Stimulated activated CD4-positive, alpha-beta T cell treated with anti-CD3 and anti-CD28 coated beads, Interleukin-1b, Interleukin-23, amount 100 ng/mL, for 1 hour (primary cell): ENCODE measurements at places on chromosomes 6 and 20.

DNA sequence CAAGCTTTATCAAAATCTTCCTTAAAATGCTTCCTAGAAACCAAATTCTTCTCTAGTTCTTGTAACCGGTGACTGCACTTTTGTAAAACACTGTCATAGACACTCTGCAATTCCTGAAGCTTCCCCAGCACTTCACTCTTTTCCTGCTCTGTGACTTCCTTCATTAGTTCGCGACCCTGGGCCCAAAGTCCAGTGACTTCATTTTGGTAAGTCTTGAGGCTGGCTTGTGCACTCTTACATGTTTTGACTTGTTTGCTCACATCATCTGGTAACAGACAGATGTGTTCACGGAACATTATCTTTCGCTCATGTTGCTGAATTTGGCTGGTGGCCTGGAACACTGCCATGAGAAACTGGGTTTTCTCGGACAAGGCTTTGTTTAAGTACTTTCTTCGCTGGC lies 306.2 kb downstream of the SYNE1 start:
- no peak for DNase-seq

DNA sequence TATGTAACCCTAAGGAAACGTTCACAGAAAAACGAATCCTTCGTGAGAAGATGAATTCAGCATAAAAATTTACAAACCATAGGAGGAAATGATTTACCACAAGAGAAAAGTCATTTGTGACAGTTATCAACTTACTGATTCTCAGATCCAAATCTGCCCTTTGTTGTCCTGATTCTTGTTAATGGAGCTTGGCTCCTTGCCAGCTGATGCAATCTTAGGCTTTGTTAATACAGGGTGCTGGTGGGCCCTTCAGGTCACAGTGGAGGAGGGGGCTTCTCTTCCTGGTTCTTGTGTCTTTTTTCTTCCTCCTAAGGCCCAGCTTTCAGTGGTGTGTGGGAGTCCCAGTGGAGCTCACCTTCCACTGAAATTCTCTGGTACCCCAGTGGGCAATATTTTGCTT lies 108.4 kb upstream of the MAP3K7 start:
- DNase-seq: no peak

- peak; percentile 38 for DNase-seq
Observed at GRCh38 chr6:31068669-31069340, 43.6 kb downstream of the C6orf15 start.

GRCh38 chr20:48416002-48416401 lies 411.8 kb downstream of the PREX1 start:
- no peak for DNase-seq

GRCh38 chr6:10559522-10560152 lies 38.5 kb downstream of the GCNT2 start:
- no peak for DNase-seq

DNA sequence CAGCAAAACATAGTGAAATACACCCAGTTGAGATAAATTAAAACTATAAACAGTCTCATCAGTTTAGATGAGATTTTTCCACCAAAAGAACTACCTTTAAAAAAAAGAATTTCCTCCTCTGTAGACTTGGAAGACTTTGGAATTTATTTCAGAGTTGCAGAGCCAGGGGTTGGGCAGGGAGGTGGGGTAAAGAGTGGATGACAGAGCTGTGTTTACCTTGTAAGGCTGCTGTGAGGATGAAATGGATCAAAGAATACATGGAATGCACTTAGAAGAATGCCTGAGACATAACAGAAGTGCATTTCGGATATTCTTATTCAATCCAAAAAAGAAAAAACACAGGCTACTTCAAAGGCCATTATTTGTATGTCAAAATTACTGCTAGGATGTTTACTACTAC lies 6.4 kb upstream of the LY86 start:
- DNase-seq: no peak

DNA sequence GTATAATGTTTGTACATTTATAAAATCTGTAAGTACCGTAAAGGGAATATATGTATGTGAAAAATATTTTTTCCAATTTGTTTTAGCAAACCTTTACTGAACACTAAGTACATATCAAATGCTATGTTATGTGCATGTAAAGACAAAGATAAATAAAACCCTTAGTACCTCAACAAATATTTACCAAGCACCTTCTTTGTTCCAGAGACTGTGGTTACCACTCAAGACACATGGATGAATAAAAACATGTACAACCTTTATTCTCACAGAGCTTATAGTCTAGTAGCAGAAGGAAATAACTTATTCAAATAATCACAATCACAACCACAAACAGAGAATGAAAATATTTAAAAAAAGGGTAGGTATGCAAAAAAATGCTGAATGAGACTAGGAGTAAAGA lies 17.5 kb downstream of the TMX4 start:
- no peak for DNase-seq

GRCh38 chr6:53756396-53756795 lies 38.4 kb upstream of the LRRC1 start:
- DNase-seq: no peak

DNA sequence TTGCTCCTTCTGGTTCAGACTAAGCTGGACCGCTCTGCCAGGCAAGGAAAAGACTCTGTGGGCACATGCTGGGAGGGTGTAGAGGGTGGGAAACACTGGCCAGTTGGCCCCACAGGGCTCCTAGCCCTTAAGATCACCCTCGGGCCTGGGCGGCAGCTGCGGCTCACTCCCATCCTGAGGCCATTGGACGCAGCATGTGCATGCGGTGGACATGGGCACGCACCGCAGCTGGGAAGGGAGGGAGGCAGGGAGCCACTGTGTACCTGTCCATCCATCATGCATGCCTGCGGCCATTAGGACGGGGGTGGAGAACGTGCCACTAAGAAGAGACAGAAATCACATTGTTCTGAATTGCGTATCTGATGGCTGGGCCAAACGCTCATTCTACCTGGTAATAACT lies 140.1 kb upstream of the THBS2 start:
- no peak for DNase-seq

- no peak for DNase-seq
Observed at GRCh38 chr6:124479991-124480430, 482.2 kb upstream of the RNF217 start.

- DNase-seq: no peak
Observed at GRCh38 chr20:22394583-22394982, 189.8 kb downstream of the FOXA2 start.

DNA sequence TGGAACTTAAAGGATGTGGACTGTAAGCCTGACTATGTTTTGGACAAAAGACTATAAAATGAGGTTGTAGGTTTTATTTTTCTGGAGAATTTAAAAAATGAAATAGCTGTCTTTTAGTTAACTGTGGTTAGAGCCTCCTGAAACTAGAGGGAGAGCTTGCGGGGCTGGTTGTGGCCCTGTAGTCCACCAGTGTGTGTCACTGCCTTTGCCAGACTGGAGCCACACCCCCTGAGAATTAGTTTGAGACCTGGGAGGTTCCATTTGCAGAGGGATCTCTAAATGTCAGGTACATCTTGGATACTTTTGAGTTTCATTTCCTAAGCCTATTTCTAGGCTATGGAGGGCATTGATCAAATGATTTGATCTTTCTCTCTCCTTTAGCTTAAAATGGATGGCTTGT lies 20.8 kb downstream of the ZC2HC1B start:
- DNase-seq: no peak

GRCh38 chr6:108165714-108166663 lies at the start of gene NR2E1:
TSS of gene NR2E1 (plus strand) at chr6:108166022. CDS start at chr6:108166766, 744 bp downstream.
- DNase-seq: no peak
